Stimulated activated naive CD4-positive, alpha-beta T cell treated with Interleukin-2 at 50 U/mL for 16 hours (primary cell): ENCODE measurements at places on chromosomes 1 and 21.

DNA sequence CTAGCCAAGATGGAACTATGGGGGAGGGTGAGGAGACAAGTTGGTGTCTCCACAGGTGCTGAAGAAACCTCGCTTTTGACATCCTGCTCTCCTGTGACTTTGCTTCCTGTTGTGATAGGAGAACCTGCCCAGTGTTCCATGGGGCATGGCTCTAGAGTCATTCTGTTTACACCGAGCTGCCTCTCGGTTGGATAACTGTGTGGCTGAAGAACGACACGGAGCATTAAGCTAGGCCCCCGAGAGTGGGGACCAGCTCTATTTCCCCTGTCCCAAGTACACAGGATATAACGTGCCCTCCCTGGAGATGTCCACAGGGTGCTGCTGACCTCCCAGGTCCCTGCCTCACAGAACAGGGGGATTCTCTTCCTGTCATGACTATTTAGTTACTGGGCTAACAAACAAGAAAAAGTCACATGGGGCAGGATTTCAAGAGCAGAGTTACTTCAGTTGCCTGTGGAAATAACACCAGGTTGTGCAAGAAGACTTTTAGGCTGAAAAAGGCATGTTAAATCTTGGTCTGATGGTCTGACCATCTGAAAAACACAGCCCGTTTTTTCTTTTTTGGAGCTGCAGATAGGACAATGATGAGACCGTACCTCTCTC lies 29.4 kb upstream of the PPP2R5A start:
- DNase-seq, result no peak

DNA sequence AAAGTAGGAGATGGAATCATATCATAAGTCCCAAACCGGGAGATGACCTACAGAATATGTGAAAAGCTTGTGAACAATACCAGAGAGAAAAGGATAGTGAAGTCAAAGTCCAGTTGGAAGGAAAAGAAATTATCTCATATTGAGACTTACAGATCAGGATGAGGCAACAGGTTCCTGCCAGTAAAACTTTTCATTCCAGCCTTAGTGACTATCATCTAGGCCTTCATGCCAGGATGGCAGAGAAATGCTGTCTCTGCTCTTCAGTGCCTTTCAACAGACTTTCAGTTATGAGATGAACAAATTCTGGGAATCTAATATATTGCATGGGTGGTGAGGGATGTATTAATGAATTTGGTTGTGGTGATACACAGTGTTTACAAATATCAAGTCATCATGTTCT lies 52.3 kb downstream of the NTMT2 start:
- no peak for DNase-seq

- DNase-seq, result no peak
Measured at GRCh38 chr21:14569868-14570267, 23.8 kb upstream of the SAMSN1 start.

- DNase-seq, result no peak
Measured at GRCh38 chr1:33874636-33875035, 10.8 kb downstream of the HMGB4 start.

GRCh38 chr1:164660412-164660772 lies 101.4 kb downstream of the PBX1 start:
- DNase-seq, result no peak

DNA sequence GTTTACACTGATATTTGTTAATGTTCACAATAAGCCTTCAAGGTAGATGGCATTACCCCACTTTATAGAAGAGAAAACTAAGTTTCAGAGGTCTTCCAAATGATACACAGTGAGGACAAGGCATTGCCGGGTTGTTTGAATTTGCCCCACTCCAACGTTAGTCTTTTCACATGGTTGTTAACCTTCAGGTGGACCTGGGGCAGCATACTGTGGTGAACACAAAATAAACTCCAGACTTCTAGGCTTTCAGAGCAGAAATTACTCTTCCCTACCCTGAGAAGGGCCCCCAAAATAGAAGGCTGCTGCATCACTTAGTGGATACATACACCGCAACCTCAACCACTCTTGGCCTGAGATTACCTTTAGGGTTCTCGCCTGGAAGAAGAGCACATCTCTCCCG lies 3.4 kb upstream of the KHDRBS1 start:
- no peak for DNase-seq

DNA sequence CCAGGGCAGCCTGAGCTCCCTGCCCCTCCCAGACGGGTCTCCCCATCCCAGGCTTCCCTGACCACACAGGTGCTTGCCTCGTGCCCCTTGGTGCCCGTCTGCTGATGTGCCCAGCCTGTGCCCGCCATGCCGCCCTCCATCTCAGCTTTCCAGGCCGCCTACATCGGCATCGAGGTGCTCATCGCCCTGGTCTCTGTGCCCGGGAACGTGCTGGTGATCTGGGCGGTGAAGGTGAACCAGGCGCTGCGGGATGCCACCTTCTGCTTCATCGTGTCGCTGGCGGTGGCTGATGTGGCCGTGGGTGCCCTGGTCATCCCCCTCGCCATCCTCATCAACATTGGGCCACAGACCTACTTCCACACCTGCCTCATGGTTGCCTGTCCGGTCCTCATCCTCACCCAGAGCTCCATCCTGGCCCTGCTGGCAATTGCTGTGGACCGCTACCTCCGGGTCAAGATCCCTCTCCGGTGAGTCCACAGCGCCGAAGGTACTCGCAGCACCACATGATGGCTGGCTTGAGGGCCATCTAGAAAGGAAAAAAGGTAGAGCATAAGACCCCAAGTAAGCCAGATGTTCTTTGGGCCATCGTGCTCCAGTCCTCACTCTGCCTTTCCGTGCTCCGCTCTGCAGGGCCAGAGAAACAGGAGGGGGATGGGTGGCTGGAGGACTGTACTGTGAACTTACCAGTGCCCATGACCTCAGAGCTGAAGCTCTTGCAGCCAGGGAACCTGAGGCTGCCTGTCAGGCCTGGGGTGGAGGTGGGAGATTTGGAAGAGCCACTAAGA lies 1.4 kb downstream of the ADORA1 start:
- no peak for DNase-seq

- no peak for DNase-seq
Measured at GRCh38 chr1:93773049-93773838, 91.6 kb upstream of the BCAR3 start.

- DNase-seq, result no peak
Measured at GRCh38 chr1:44314452-44314851, 40.6 kb downstream of the ERI3 start.

GRCh38 chr1:119489201-119489600 lies 17.8 kb upstream of the HSD3B1 start:
- DNase-seq, result no peak

DNA sequence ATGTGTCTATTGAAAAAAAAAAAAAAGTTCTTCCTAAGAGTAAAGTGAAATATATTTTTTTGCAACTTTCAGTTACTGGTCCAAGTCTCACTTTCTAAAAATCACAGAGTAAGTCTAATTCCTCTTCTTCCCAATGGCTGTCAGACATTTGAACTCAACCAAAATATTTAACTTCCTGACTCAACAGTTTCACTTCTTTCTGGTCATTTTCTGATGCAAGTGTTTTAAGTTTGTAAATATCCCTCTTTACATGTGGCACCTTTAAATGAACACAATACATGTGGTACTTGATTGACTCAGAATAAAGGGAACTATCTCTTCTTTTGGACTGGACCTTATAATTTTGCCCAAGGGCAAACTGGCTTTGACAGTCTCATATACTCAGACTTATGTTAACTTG lies 76.7 kb downstream of the ASH1L start:
- DNase-seq, result no peak

DNA sequence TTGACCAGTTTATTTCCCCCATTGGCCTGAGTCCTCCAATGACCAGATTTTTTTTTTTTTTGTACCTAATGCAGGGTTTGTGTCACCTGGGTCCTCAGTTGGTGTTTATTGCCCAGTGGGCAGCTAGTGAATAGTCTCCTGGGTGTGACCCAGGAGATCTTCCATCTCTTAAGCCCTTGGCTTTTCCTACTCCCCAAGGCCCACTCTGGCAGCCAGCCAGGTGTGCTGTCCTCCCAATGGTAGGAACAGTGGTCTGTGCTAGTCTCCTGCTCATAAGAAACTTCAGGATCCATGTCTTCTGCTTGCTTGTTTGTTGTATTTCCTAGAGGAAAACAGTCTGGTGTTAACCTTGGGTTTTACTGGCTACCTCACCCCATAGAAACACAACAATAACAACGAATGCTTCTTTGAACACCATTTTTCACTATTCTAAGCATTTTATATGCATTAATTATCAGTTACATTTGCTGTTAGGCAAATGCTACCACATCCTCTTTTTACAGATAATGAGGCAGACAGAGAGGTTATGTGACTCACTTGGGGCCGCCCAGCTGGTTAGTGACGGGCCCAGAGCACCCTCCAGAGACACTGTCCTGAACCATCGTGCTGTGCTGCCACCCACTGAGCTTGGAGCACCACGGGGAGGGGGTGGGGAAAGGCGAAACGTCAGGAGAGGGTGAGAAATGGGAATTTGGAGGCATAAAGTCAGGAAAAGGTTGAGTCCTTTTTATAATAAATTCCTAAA lies 107.5 kb downstream of the HIVEP3 start:
- peak; percentile 53 for DNase-seq

GRCh38 chr1:219201656-219202055 lies 28.0 kb downstream of the LYPLAL1 start:
- DNase-seq, result no peak

- no peak for DNase-seq
Measured at GRCh38 chr1:201460814-201461644, 8.0 kb downstream of the PHLDA3 start.

DNA sequence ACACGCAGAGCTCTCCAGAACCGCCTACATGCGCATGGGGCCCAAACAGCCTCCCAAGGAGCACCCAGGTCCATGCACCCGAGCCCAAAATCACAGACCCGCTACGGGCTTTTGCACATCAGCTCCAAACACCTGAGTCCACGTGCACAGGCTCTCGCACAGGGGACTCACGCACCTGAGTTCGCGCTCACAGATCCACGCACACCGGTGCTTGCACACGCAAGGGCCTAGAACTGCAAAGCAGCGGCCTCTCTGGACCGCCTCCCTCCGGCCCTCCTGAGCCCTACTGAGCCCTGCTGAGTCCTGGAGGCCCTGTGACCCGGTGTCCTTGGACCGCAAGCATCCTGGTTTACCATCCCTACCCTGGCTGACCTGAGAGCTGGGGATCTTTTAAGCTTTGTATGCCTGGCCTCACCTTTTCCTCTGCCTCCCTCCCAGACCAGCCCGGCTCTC lies 8.3 kb downstream of the OLIG2 start:
- DNase-seq, result no peak

DNA sequence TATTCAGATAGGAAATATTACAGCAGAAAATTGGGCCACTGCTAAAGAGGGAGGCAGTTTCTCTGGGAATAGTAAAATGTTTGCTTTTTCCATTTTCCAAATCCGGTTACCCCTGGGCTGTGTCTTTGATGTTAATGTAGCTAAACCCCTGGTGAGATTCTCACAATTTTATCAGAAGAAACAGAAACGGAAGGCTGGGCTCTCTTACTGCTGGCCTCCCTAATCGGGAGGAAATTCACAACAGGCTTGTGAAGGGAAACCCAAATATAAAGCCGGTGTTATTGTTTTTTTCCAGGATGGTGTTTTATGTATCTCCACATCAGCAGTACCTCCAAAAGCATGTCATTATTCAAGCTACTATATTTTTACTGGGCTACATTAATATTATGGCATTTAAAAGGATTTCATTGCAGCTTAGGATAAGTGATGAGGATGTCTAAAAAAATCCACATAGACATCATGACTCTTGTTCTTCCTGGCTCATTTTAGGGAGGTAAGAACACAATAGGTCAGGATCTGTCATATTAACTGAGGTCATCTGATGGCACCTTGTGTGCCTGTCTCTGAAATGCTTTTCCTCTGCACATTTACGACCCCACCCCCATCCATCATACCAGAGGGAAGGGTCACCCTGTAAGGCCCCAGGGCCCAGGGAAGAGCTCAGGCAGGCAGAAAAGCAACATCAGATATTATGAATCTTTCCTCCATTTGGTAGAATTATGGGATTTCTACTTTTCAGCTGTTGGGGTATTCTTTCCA lies 158.7 kb downstream of the DSCAM start:
- DNase-seq, result no peak

DNA sequence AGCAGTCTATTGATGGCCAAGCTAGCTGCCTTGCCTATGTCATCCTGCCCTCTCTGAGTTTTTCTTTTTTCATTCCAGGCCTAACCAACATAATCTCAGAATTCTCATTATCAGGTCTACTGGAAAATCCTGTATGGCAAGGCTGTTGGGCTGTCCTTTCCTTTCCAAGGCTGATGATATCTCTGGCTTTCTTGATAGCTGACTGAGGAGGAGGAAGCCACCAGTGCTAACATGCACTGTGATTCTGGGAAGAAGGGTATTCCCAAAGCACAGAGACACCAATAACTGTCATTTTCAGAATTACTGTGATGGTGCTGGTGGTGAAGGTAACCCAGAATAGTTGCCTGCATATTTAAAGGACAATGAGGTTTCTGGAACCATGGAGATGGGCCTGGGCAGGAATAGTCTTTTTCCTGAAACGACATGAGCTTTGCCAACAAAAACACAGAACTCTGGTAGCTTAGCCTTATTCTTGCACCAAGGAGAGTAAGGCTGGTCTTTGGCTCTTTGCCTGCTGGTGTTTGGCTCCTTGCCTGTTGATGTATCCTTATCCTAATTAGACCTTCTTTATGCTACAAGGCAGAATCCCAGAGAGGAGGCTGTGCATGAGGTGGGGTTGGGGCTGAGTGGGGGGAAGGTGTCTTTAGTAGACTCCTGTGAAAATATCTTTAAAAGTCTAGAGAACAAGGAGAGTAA lies 157.4 kb downstream of the TNFSF18 start:
- no peak for DNase-seq

GRCh38 chr1:53327182-53327913 lies 522 bp downstream of the LRP8 start:
- DNase-seq, result peak; percentile 49

GRCh38 chr1:8989821-8990220 lies 36.4 kb downstream of the SLC2A7 start:
- no peak for DNase-seq

GRCh38 chr1:16394977-16395376 lies 27.9 kb downstream of the SZRD1 start:
- no peak for DNase-seq

- no peak for DNase-seq
Measured at GRCh38 chr1:51410568-51411460, 80.5 kb upstream of the TTC39A start.

DNA sequence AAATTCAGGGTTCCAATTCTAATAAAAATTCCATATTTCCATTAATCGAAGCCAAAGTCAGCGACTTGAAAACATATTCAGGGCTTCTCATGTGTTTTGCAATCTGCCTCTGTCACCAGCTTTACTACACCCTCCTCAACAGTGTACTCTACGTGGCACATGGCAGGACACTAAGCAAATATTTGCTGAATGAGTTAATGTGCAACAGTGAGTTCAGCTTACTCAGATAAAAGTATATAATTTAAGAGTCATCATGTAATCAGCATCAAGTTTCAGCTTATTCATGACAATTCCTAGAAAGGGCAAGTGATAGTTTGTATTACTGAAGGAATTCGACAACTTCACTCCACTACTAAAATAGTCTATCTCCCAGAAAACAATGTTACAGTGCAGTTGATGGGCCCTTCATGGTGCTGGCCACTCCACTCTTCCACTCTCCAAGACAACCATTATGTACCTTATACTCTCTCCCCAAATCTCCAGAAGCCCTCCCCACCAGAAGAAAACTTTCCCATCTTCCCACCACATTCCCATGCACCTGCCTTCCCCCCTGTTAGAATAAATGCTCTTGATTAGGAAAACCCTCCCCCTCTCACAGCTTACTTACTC lies 97.3 kb downstream of the TTLL7 start:
- no peak for DNase-seq

GRCh38 chr21:15966231-15966630 lies 236.4 kb downstream of the USP25 start:
- DNase-seq, result no peak
